ENCODE measurements at places on chromosomes 7 and 10.

GRCh38 chr7:74043523-74043951 is 15.6 kb downstream of the ELN start:
- DNase-seq, result no peak

DNA sequence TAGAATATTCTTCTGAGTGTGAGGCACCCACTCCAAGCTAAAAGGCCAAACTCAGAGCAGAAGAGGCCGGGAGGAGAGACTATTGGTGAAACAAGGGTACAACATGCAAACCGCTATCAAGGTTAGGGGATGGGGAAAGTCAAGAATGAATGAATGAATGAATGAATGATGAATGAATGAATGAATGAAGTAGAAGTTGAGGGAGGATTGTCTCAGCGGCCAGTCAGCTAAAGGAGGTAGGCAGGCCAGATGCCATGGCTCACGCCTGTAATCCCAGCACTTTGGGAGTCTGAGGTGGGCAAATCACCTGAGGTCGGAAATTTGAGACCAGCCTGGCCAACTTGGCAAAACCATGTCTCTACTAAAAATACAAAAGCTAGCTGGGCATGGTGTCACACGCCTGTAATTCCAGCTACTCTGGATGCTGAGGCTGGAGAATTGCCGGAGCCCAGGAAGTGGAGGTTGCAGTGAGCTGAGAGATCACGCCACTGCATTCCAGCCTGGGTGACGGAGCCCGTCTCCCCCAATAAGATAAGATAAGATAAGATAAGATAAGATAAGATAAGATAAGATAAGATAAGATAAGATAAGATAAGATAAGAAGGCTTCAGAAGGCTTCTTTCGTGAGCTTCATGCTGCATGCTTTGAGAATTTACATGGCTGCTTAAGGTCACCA is 250.8 kb downstream of the CCDC3 start:
- DNase-seq, result no peak

GRCh38 chr7:45447296-45447695 is 126.9 kb upstream of the ADCY1 start:
- no peak for DNase-seq

- DNase-seq, result no peak
These were observed 37.8 kb downstream of the MTPN start for GRCh38 chr7:135939261-135939812.

GRCh38 chr10:46026106-46026505 is 4.3 kb downstream of the NCOA4 start:
- DNase-seq, result no peak

GRCh38 chr10:72087392-72087968 is 871 bp downstream of the SPOCK2 start:
- DNase-seq, result peak; percentile 52

DNA sequence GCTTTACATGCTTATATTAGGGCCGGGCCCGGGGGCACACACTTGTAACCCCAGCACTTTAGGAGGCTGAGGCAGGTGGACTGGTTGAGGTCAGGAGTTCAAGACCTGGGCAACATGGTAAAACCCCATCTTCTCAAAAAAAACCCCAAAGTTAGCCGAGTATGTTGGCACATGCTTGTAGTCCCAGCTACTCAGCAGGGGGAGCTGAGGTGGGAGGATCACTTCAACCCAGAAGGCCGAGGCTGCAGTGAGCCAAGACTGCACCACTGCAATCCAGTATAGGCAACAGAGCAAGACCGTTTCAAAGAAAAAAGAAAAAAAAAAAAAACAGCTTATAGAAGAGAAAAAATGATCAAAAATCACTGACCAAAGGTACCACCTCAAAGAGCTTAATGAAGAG is 63.1 kb downstream of the AMZ1 start:
- no peak for DNase-seq

GRCh38 chr7:36305226-36305625 is 84.4 kb upstream of the ANLN start:
- DNase-seq, result no peak

DNA sequence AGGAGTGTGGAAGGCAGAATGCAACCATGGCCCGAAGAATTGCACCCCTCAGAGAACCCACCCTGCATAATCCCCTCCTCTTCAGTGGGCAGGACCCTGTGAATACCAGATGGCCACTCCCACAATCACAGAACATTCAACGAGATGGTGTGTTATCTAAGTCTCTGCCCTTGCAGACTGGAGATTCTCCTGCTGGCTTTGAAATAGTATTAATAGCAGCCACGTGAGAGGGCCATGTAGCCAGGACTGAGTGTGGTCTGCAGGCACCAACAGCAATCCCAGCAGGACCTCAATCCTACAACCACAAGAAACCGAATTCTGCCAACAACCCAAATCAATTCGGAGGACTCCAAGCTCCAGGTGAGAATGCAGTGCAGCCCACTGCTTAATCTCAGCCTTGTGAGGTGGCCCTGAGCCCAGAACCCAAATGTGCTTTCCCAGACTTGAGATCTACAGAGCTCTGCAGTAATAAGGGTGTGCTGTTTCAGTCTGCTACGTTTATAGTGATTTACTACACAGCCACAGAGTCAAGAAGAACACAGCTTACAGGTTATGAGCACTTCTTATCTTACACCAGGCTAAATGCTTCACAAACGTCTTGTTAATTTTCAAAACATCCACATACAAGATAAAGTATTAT is 72.1 kb downstream of the VOPP1 start:
- DNase-seq, result no peak

DNA sequence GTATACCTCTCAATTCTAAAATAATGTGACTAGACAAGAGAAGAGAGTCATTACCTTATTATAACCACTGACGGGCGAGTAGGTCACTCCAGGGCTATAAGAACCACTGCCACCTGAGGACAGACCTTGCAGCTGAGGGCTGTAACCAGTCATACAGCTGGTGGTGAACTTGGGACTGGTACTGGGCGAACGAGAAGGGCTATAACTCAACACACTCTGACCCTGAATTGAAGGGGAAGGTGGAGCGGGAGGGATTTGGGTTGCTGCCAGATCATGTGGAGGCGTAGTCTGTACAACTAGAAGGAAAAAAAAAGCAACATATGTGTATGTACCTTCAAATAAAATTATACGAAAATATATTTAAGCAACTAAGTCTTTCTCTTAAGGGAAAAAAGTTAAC is 3.4 kb downstream of the TMEM209 start:
- no peak for DNase-seq

GRCh38 chr7:113044394-113044793 is 42.2 kb downstream of the GPR85 start:
- DNase-seq, result no peak

DNA sequence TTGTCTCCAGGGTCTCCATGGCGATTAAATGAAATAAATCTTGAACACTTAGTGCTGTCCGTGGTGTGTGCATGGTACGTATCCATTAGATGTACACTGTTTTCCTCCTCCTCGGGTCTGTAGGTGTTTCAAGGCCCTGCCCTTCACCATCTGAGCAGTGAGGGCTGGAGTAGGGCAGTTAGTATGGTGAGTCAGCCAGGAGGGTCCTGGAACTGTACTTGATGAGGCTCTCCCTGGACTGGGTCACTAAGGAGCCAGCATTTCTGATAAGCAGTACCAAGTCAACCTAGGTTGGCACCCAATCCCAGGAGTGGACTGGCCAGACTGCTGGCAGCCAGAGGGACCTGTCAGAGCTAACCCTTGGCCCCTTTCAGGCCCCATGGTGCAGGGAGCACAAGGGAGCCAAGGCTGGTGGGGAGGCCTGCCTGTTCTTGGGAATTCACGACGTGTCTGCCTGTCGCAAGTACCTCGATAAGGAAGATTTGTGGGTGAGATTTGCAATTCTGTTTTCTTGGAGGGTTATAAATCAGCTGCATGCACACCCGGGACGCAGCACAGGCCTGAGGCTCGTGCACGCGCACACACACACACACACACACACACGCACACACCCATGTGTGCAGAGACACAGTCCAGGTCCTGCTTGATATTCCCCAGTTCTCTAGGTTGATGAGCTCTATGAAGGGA is 114.2 kb downstream of the ZMIZ1 start:
- DNase-seq, result no peak

GRCh38 chr7:17915796-17916195 is 24.5 kb downstream of the SNX13 start:
- DNase-seq, result no peak

DNA sequence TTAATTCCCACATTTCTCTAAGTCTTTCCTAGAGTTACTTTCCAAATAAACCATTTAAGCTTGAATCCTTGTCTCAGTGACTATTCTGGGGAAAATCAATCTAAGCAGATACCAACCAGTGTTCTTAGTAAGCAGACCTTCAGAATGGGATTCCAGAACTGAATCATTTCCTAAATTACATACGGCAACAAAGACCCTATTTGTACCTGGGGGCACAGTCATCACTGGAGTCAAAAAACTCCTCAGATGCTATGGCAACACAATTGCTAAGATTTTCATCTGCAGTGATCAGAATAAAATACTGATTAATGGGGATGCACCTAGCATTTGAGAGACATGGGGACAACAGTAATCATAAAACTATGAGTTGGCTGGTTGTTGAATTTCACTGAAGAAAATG is 284.7 kb upstream of the HGF start:
- no peak for DNase-seq

DNA sequence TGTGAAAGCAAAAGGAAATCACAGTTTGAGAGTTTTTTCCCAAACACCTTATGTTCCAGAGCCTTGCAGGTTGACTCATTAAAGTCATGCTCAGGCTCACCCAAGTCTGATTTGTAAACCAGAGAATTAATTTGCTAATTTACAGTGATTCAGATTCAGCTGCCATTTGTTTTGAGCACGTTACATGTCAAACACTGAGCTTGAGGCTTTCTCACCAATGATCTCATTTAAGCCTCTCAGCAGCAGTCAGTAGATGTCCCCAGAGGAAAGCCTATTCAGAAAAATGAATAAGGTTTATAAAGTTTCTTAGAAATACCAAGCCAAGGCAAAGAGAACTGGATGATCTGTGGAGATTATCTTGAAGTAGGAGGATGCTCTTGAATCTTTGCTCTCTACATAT is 420.4 kb downstream of the HTR7 start:
- DNase-seq, result no peak

DNA sequence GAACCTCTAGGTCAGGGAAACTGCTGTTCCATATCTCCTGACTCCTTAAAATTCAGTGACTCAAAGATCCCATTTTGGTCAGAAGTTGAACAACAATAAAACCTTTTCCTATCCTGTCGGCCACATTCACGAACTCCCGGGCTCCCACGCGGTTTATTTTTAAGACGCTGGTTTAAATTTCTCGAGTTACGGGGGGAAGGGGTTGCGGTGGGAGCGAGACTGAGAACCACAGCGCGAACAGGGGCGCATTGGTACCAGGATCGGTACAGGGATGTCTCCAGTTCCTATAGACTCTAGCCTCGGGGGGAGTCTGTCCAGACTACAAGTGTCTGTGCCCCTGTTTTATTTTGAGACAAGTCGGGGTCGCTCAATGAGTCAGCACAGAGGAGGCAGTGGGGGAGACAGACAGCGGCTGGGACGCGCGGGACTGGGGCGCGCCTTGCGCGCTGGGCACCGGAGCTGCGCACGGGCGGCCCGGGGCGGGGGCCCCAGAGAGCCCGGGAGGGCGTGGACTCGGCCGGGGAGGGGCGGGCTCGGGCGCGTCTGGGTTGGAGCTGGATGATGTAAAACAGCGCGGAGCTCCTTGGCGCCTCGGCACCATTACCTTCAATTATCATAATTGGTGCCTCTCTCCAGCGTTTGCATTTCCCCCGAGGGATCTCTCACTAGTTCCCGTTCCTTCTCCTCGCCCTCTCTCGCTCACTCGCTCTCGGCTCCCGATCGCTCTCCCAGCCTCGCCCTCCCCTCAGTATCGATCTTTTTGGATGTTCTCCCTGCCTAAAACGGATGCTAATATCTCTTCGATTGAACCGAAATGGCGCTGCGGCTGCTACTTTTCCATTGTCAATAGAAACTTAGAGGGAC is 8.7 kb upstream of the BAMBI start:
- no peak for DNase-seq

GRCh38 chr10:59018977-59019376 is 157.5 kb upstream of the PHYHIPL start:
- DNase-seq, result no peak

- no peak for DNase-seq
These were observed 103.7 kb upstream of the ANKRD1 start for GRCh38 chr10:91024541-91024940.

DNA sequence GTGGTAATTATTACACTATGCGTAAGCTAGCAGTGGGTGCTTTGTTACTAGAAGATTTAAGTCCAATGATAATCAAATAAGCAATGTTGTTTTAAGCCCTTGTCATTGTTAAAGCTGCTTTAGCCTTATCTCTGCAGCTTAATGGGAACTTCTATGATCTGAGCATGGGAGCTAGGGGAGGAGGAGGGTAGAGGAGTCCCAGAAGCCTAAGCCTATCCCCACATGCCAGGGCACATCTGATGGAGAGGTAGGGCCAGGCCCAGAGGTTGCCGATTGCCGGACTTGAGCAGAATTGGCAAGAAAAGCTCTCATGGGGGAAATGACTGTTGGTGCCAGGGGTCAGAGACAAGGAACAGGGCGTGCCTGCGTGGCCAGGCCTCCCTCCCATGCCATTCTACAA is 13.4 kb downstream of the CUBN start:
- DNase-seq, result no peak

DNA sequence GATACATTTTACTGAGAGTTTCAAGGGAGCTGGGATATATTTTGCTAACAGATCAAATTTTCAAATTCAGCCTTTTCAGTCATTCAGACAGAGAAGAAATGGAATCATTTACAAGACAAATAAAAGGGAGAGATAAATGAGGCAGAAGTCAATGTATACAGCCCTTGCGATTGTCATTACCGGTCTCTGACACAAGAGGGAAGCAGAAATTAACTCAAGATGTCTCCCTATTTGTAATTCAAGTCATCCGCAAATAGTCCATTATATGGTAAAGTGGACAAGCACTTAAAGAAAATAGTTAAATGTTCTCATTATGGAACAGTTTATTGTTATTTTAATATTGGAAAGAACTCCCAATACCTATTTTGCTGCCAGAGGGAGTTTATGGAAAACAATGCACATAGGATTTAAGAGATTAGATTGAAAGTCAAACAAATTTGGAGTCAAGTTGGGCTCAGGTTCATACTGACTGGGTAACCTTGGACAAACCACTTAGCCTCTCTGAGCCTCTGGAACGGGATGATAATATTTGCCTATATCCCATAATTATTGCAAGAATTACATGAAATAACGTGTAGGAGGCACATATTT is 89.3 kb upstream of the PRKCQ start:
- no peak for DNase-seq

- DNase-seq, result no peak
These were observed 25.6 kb downstream of the MARCHF5 start for GRCh38 chr10:92316610-92317009.

GRCh38 chr10:7417103-7417623 is 6.3 kb upstream of the SFMBT2 start:
- DNase-seq, result no peak

DNA sequence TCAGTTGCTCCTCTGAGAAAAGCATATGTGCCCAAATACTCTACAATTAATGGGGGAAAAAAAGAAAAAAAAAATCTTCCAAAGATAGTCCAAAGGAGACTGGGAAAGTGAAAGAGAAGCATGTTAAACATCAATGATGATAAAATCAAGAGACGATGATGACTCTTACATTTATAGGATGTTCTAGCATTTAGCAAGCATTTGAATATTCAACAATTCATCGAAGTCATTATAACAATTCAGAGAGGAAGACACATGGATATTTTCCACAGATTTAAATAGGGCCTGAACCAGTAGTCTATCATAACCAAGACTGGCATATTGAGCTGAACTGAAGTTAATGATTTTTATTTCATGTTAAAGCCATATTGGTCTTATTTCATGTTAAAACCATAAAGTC is 528.4 kb downstream of the INHBA start:
- no peak for DNase-seq

- no peak for DNase-seq
These were observed 6.3 kb upstream of the SEMA3A start for GRCh38 chr7:84200859-84201258.

GRCh38 chr7:36726311-36726710 is 2.0 kb upstream of the AOAH start:
- DNase-seq, result no peak
